ENCODE measurements at places on chromosomes 7 and 10.

DNA sequence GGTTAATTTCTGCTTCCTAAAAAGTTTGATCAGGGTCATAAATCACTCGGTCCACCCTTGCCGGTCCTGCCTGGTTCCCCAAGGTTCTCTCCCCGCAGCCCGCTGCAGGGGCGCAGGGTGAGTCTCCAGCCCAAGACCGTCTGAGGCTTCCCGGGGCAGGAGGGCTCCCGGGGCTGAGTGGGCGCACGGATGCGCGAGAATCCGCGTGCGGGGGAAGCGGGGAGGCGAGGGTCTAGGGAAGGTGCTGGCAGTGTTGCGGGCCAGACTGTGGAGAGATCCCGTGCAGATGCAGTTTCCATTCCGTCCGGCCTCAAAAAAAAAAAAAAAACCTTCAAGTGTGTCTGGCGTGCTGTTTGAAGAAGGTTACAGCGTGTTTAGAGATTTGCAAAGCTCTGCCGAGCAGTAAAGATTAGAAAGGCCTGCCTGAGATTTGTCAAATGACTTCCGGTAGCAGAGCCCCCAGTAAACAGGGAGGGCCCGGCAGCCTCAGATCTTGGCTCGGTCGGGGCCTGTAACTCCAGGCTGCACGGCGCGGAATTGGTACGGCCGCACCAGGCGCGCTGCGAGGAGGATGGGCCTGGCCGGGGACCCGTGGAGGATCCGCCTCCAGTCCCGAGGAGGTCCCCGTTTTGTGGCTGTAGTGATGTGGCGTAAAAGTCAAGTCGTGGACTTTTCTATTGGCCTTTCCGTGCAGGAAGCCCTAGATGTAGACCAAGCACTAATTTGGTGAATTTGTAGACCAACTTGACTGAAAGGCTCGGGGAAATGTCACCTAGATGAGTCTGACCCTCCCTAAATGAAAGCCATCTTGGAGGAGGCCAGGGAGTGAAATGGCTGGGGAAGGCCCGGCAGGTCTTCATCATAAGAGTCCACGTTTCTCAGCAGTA, 293.2 kb upstream of the NFE2L3 start:
- DNase-seq: peak; percentile 68

- no peak for DNase-seq
Observed at GRCh38 chr7:107946451-107946850, 55.5 kb downstream of the DLD start.

- DNase-seq: peak; percentile 76
Observed at GRCh38 chr7:152435384-152436110, at the start of gene KMT2C. Gene KMT2C, minus strand, starts transcription at chr7:152436003. Its CDS starts 217 bp downstream, at chr7:152435786.

GRCh38 chr10:122435212-122435827, 19.1 kb upstream of the ARMS2 start:
- DNase-seq: no peak

DNA sequence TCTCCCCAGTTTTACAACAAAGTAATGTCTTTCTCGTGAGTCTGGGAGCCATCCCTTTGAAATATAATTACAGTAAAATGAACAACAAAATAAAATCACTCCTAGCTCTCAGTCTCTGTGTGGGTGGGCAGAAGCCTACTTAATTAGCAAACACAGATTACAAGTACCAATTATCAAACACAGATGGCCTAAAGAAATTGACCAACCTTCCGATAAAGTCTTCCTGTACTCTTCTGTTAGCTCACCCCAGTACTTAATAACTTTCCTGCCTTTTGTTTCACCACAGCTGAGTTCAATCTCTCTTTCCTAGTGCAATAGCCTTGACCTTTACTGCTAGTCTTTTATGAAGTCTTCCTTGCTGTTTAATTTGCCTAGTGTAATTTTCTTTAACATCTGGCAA, 719.2 kb upstream of the MBL2 start:
- no peak for DNase-seq

- DNase-seq: no peak
Observed at GRCh38 chr7:12508554-12508953, 62.0 kb upstream of the SCIN start.

GRCh38 chr7:41940760-41941343, 238.0 kb upstream of the INHBA start:
- DNase-seq: peak; percentile 78

- DNase-seq: no peak
Observed at GRCh38 chr10:99593312-99593711, 26.9 kb downstream of the SLC25A28 start.

- peak; percentile 29 for DNase-seq
Observed at GRCh38 chr10:86294346-86295265, 72.0 kb downstream of the GRID1 start.

GRCh38 chr7:75856536-75856935, 22.3 kb upstream of the RHBDD2 start:
- DNase-seq: no peak

GRCh38 chr7:369476-370258, 79.7 kb downstream of the FOXL3 start:
- no peak for DNase-seq

DNA sequence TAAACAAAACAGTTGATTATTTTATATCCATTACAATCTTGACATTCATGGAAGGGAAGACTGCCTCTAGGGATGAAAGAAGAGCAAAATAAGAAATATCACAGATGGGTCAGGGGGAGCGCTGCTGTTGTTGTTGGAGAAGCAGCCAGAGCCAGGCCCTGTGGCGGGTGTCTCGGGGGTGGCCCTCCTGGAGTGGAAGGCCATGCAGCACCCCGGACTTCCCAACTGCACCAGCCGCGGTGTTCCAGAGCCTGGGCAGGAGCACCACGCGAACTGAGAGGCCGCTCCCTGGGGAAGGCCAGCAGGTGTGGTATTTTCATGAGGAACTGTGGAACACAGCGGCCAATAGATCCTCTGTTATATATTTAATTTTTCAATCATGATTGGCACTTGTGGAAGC, 72.4 kb upstream of the VSTM2A start:
- no peak for DNase-seq

DNA sequence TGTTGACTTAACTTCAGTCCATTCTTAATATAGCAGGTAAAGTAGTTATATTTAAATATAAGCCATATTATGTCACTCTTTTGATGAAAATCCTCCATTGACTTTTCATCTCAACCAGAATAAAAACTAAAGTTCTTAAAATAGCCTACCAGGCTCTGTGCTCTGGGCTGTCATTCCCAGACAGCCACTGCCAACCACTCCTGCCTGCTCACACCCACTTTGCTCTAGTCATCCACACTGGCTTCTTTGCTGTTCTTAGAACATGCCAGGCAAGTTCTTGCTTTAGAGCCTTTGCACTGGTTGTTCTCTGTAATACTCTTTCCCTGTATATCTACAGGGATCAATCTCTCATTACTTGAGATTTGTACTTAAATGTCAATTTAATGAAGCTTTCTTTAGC, 80.6 kb downstream of the ZEB1 start:
- no peak for DNase-seq

DNA sequence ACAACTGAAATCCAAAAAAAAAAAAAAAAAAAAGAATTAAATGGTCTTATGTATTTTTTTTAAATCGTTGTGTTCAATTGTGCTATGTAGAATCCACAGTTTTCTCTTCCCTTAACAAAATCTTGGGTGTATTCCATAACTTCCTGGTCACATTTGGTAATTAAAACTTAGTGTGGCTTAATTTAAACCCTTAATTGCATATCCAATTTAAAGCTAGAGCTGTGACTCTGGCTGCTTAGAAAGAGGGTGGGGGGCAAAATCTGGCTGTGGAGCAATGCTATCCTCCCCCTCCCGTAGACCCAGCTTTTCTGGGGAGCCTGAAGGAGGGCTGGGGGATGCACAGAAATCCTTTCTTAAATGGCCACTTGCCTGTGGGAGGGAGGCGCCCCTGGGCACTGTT, 695.1 kb downstream of the INHBA start:
- no peak for DNase-seq

GRCh38 chr7:568031-568951, 48.6 kb upstream of the PDGFA start:
- no peak for DNase-seq

DNA sequence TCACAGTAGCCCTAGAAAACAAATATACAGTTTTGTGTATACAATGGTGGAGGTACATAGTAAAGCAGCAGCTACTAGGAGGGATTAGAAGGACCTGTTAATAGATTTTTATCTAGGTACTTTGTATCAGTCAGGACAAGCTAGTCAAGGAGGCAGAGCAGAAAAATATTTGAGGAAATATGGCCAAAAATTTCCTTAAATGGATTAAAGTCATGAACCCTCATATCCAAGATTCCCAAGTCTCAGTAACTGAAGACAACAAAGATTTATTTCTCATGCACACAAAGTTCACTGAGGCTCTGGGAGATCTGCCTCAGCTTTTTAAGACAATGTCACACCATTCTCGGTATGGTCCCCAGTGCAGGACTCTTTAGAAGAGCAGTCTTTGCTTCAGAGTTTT, 28.1 kb upstream of the ARMC3 start:
- no peak for DNase-seq

DNA sequence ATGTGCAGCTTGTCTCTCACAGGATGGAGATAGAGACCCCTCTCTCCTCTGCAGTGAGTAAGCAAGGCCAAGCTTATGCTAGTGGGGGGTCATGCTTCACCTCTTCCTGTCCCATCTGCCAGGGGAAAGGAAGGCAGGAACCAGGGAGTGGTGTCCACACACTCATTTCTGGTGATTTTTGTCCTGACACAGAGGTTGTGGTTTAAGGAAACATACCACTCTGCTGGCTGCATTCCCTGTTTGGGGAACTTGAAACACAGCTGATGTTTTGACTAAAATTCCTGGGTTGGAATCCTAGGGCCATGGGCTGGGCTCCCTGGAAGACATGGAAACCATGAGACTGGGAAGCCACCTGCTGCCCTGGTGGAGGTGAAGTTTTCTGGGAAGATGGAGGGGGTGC, 21.4 kb downstream of the C10orf120 start:
- peak; percentile 17 for DNase-seq

DNA sequence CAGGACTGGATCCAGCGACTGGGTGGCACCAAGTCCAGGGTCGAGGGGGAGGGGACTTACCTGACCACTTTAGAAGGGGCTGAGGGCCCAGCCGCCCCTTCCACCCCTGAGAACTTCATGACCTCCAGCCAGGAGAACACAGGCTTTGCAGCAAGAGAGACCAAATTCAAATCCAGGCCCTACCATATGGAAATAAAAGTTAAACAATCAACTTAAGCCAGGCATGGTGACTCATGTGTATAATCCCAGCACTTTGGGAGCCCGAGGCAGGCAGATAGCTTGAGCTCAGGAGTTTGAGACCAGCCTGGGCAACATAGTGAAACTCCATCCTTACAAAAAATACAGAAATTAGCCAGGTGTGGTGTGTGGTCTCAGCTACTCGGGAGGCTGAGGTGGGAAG, 61.9 kb downstream of the COL13A1 start:
- no peak for DNase-seq

All from ecto neural progenitor cell (in vitro differentiated cells).